Activated CD4-positive, alpha-beta T cell treated with anti-CD3 and anti-CD28 coated beads, Interleukin-10, Interleukin-2, amounts not matched to agents 100 ng/mL and 50 ng/mL, durations not matched to agents 16 hours and 8 hours (primary cell): ENCODE measurements at places on chromosomes 5 and 9.

GRCh38 chr5:81019748-81020147 is 59.6 kb downstream of the RASGRF2 start:
- DNase-seq = no peak

- peak; percentile 50 for DNase-seq
Observed at GRCh38 chr5:5424736-5425135, 2.3 kb downstream of the ICE1 start.

DNA sequence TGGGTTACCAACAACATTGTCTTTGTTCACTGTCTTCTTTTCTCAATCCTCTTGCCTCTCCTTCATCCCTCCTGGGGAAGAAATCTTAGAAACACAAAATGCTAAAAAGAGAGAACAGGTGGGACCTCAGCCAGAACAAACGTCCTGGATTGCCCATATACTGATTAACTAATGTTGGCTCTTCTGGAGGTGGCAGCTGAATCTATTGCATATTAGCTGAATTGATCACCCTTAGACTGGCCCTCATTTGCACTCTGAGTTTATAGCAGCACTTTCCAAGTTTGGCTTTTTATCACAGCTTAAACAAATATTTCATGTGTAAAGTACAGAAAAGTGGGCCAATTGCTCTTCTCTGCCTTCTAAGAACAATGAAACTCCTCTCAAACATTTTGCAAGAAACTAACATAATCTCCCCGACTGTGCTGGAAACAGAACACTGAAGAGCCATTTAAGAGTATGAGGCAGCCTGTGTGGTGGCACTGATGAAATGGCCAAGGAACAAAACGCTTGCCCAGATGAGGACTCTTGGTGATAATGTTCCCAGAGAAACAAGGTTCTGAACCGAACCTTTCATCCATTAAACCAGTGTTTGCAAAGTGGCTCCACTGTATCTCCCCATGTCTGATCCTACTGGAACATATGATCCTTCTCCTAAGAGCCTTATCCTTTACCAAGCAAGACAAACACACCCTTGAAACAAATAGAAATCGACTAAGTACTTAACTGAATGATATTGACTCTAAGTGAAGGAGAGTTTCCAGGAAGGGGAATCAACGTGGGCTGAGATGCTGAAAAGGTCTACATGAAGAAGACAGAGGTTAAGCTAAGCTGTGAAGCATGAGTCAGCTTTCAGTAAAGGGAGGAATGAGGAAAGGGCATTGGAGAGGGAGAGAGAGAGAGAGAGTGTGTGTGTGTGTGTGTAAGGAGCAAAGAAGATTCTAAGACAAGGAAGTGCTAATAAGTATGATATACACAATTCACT is 83.2 kb upstream of the LIFR start:
- DNase-seq = no peak

DNA sequence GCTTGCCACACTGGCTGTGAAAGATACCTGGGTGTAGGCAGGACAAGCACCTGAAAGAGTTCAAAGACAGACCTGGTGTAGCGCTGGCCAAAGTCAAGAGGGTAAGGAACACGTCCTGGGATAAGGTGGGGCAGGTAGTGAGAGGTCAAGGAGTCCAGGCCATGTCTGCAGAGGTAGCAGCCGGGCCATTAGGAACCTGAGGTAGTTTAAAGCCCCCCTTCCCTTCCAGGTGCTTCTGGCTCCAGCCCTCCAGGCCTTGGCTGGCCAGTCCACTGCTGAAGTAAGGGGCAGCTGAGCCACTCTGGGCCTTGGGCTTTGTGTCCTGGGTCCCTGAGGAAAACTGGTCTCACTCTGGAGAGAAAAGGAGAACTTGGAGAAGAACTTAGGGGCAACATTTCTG is 13.9 kb upstream of the NR5A1 start:
- no peak for DNase-seq

DNA sequence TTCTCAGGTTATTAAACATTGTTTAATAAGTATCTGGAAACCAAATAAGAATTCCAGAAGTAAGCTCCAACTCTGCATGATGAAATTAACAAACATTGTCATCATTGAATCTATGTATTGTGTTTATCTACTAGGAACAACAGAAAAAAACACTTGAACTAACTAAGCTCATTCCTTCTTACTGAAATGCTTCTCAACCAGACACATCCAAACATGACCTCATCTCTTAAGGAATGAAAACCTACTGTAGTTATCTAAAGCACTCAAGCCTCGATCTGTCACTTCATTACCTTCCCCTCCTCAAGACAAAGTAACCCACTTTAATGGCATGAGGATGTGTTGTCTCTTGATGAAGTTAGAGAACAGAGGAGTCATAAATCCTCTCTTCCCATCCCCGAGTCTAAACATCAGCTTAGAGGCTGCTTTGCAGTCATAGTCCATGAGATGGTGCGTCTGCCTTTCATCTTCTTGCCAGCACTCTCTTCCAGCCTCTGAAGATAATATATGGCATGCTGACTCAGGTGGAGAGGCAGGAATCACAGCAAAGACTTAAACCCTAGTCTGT is 86.5 kb downstream of the CEMIP2 start:
- DNase-seq = no peak

DNA sequence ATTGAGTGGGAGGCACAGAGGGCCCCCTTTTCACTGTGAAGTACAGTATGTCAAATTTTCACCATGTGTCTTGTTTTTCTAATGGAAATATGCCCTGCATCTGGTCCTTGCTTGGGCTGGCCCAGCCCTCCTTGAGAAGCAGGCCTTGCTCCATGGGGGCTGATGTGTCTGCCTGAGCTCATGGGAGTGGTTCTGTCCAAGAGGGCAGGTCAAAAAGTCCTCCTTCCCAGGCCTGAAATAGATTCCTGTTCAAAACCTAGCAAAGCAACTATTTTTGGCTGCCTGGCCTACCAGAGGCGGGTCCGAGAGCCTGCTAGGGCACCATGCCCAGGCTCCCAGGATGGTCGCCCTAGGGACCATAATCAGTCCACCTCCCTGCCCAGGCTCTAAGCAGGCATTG is 40.5 kb upstream of the NEURL1B start:
- DNase-seq = no peak

DNA sequence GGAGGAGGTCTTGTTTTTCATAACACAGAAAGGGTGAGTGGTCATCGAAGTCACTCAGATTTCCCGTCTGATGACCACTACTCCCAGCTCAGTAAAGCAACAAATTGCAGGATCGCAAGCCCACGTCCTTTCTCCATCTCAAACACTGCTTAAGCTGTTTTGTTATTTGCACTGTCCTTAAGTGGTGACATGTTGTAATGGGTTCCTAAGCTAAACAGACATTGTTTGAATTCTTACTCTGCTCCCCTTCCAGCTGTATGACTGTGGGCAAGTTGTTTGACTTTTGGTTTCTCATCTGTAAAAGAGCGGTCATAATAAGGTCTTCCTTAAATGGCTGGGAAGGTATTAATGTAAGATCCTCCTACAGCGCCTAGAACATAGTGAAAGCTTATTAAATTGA is 62.8 kb upstream of the EQTN start:
- DNase-seq = no peak

DNA sequence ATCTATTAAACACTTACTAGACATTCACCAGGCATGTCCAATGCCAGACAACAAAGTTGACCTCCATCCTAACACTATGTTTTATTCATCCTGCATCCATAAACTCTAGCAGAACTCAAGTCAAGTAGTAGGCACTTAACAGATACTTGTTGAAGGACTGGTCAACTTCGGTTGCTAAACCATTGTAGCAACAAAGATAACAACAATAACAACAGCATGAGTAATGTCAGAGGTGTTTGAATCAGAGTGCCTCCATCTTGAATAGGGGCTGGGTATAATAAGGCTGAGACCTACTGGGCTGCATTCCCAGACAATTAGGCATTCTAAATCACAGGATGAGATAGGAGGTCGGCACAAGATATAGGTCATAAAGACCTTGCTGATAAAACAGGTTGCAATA is 180.5 kb upstream of the ZNF462 start:
- no peak for DNase-seq

GRCh38 chr5:53035868-53036381 is 46.8 kb downstream of the ITGA2 start:
- DNase-seq = peak; percentile 35

GRCh38 chr9:15403155-15403554 is 19.5 kb upstream of the SNAPC3 start:
- DNase-seq = peak; percentile 23

GRCh38 chr9:38700695-38701094 is 19.2 kb downstream of the FAM240B start:
- DNase-seq = no peak

DNA sequence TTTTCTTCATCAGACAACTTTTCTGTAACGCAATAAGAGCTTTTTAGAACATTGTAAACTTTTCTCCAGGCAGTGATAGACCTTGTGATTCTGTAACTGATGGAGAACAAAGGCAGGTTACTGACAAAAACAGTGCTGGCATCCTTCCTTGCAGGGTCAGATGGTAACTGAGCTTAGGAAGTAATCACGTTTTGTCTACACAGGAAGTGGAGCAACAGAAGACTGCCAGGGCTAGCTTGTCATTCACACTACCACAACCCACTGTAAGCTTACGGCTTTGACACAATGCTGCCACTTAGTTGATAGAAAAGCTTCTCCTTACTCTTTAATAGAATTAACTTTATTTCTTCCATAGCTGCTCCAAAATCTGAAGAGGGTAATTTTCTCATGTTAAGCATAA is 46.8 kb downstream of the FBN2 start:
- no peak for DNase-seq

DNA sequence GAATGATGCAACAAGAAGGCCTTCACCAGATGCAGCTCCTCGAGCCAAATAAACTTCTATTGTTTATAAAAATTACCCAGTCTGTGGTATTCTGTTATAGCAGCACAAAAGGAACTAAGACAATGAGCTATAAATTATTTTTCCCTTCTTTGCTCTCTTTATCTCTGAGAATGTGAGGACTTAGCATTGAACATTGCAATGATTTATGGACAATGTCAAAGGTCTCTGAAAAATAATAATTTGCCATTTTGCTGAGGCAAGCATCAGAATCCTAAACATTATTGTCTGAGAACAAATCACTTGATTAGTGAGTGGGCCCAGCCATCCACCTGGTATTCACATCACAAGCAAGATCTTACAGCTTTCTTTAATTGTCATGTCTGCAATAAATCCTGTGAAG is 95.4 kb upstream of the SSBP2 start:
- no peak for DNase-seq

DNA sequence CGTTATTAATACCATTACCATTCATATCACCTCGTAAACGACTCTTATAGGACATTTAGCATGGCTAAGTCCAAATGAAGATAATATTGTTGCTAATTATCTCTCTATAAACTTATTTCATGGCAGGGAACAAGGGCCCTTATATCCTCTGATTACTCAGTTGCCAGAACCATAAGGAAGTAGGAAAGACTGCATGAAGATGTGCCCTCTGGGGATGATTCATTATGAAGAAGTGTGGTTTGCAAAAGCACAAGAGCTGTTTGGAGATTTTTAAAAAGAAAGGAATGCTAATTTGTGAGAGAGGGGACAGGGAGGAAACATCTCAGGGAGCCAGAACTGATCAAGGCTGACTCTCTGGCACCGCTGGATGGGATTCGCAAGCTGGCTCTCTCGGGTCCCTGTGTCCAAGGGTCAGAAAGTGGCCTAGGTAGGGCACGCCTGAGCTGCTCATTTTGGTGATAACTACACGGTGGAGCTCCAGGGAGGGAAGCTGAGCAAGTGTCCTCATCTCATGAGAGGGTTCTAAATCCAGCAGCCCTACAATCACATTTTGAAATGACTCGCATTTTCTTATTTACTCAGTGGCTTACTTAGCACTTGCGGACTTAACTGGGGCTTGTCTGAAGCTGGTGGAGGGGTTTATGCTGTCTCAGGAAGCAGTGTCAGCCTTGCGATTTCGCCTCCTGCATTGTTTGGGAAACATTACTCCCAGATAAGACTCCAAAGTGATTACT is 136.8 kb downstream of the C5orf15 start:
- peak; percentile 22 for DNase-seq

DNA sequence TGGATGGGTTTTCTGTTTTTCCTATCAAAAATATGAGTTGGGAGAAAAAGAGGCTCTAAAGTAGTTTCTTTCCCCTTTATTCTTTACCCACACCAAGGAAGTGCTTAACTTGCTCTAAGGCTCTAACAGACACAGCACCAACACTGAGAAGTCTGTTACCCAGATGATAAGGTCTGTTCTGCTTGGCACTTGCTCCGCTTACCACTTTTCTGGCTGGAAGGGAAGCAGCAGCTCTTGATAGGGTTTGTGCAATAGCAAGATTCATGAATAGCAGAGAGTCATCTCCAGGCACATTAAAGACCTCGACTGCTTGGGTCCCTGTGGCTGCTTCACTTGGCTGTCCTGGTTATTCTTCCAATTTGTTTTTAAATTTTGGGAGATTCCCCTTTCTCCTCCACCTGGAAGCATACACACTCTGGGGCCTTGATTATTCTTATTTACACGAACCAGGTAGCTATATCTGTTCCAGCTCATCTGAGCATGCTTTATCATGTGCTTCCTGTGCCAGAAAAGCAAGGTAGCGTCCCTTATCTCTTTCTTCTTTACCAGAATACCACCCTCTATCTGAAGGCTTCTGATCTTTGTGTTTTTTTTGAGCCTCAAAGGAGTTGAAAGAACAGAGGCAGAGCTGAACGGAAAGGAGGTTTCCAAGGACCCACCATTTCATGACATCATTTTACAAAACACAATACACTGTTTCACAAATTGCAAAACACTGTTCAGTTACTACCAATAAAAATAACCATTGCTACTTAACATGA is 24.8 kb downstream of the PPP3R2 start:
- no peak for DNase-seq

- no peak for DNase-seq
Observed at GRCh38 chr9:37328556-37329227, 93.8 kb upstream of the GRHPR start.

- no peak for DNase-seq
Observed at GRCh38 chr9:36789886-36790285, 217.2 kb downstream of the MELK start.

GRCh38 chr5:164394686-164395194 is 889.3 kb downstream of the MAT2B start:
- no peak for DNase-seq

DNA sequence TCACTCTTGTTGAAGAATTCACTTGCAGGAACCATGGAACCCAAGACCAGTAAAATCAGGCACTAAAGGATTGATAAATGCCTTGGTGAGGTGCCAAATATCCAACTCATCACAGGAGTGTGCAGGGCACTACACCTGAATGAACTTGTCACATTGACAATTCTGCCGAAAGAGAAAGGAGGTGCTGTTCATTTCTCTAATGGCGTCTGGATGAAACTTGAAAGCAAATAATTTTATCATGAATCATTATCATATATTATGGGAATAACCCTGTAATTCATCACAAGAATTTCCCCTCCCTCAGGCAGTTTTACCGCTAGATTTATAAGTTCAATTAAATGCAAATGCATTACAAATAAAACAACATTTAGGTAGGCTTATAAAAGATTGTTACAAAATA is 360.0 kb downstream of the GLIS3 start:
- no peak for DNase-seq

GRCh38 chr5:16461782-16462181 is 3.8 kb downstream of the ZNF622 start:
- no peak for DNase-seq
